SJSA1 (cell line): ENCODE measurements at places on chromosomes 7 and 10. TPM values are rescaled to one million over a fixed set of nuclear protein-coding genes. Genes with fewer than 3 reads are reported as not detected.

CHST15 gene
- total RNA-seq = 0.13 TPM in 1 of 2 replicates, not detected in the other

GRCh38 chr7:47672271-47672791 lies 90.4 kb upstream of the TNS3 start:
- no peak for DNase-seq

MBL2 gene
- total RNA-seq = not detected in 2 replicates

- no peak for DNase-seq
Observed at GRCh38 chr7:81445462-81445861, 324.4 kb downstream of the HGF start.

FAM25C gene
- total RNA-seq = not detected in 2 replicates

SPDYE5 gene
- not detected in 2 replicates for total RNA-seq

- DNase-seq = peak; percentile 69
Observed at GRCh38 chr7:25795824-25796235, 356.2 kb upstream of the NFE2L3 start.

DNA sequence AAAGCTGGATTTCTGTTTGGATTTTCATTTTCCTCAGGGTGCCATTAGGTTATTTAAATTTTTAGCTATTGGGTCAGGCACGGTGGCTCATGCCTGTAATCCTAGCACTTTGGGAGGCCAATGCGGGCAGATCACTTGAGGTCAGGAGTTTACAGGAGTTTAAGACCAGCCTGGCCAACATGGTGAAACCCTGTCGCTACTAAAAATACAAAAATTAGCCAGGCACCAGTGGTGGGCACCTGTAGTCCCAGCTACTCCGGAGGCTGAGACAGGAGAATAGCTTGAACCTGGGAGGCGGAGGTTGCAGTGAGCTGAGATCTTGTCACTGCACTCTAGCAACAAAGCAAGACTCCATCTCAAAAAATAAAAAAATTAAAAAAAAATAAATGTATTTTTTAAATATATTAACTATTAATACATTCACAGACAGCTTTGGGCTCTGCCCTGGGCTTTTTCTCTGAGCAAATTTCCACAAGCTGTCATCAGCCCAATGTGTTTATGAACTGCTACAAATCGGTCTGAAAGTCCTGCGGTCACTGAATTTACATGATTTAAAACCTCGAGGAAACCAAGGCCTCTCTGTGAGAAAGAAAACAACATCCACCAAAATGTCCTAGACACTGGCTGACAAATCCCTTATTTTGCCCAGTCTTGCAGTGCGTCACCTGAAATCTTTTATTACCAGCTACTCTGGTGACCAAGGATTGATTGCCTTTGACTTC lies 19.2 kb upstream of the PLEKHS1 start:
- DNase-seq = no peak

DNA sequence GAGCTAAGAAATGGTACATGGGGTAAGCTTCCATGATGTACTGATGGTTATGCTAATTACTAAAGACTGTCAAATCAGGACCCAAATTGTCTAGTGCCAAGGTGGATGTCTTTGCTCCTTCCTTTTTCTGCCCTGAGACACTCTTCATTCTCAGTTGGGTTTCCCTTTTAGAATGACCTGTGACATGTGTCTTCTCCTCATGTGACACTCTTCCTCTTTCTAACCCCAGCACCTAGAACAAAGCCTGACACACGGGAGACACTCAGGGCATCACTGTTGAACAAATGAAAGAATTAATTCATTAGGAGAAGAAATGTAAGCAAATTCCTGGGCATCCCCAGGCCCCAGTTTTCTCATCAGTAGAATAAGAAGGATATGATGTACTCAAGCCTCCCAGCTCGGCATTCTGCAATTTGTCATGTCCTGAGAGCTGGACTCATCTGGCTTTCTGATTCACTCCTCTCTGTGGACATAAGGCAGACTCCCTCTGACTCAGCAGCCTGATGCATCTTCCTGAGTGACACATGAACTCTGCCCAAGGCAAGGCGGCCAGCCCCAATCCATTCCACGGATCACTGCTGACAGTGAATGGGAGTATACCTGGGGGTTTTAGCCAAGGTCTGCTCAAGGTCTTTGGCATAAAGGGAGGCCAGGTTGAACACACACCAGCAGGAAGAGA lies 473.8 kb downstream of the KCNMA1 start:
- DNase-seq = peak; percentile 83

DNA sequence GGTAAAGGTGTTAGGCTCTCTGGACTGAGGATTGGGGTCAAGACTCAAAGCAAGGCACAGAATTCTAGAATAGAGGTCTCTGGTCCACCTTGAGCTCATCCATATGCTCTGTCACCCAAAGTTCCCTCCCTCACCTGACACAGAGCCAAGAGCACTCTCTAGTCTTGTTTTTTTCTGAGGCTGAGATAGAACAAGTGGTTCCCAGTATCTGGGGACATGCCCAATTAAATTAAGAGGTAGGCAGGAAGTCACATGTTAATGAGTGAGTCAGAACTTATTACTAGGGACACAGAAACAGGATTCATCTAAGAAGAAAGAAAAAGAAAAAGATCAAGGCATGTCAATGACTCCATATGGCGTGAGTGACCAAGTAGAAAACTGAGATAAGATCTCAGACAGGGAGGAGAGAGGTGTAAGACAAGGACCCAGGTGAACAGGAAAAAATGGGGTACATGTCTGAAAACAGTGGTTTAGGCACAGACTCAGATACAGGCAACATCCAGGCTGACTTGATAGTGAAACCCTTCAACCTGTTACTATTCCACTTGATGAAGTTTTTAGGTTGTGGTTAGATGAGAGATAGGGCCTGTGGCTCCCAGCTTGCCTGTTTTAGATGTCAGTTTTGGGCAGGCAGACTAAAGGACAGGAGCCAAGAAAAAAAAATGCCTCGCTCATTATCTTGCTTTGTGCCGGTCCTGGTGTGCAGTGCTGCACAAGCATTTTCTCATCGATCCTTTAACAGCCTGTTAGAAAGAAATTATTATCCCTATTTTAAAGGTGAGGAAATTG lies 609.9 kb downstream of the CCSER2 start:
- DNase-seq = no peak

DNA sequence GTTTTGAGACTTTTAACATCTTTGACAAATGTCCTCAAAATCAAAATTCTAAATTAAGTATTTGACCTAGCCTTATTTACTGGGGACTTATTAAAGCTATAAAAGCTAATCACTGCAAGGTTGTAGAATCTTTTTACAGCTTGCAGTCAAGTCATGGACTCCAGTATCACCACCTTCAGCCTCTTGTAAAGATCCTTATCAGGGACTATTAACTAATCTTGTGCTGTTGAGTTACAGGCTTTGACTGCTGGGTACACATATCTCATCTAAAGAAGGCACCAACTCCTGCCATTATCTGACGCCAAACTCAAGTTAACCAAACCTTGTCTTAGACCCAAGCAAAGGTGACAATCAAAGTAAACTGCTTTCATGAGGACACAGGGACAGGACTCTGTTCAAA lies 621.0 kb upstream of the IGFBP3 start:
- no peak for DNase-seq
